Stimulated activated CD8-positive, alpha-beta memory T cell treated with anti-CD3 and anti-CD28 coated beads, Interleukin-15, amount 100 ng/mL, for 4 hours (primary cell): ENCODE measurements at places on chromosomes 16 and 17.

DNA sequence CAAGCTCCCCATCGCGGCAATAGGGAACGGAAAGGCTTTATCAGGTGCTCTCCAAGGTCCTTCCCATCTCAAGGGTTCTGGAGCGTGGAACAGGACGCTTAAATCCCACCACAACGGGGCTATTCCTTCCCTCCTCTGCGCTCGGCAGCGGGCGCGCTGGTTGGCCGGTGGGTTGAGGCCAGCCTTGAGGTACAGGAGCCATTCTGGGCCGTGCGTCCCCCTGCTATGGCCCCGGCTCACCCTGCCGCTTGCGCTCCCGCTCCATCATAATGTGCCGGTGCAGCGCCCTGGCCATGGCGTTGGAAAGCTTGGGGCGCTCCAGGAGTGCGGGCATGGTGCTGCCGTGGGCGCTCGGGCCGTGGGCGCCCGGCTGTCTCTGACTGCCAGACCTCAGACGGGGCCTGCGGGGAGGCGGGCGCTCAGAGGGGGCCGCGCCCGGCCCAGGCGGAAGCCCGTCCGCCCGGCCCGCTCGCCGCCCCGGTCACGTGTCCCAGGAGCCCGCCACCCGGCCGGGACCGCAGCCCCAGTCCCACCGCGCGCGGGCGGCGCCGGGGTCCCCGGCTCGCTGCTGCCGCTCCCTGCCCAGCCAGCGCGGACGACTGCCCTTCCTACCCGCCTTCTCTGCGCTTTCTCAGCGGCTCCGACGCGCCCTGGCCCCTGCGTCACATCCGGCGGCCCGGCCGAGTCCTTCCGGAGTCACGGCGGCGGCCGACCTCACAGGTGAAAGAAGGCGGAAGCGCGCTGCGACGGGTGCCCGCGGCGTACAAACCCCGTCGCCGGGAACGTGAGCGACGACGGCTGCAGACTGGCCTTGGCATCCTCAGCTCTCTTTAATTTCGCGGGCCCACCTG is at the start of gene GPS2:
GPS2 (minus strand) TSS at position 642 of the 851 bp plus-strand sequence; CDS start at position 334, 308 bp downstream.
- DNase-seq, result peak; percentile 83

DNA sequence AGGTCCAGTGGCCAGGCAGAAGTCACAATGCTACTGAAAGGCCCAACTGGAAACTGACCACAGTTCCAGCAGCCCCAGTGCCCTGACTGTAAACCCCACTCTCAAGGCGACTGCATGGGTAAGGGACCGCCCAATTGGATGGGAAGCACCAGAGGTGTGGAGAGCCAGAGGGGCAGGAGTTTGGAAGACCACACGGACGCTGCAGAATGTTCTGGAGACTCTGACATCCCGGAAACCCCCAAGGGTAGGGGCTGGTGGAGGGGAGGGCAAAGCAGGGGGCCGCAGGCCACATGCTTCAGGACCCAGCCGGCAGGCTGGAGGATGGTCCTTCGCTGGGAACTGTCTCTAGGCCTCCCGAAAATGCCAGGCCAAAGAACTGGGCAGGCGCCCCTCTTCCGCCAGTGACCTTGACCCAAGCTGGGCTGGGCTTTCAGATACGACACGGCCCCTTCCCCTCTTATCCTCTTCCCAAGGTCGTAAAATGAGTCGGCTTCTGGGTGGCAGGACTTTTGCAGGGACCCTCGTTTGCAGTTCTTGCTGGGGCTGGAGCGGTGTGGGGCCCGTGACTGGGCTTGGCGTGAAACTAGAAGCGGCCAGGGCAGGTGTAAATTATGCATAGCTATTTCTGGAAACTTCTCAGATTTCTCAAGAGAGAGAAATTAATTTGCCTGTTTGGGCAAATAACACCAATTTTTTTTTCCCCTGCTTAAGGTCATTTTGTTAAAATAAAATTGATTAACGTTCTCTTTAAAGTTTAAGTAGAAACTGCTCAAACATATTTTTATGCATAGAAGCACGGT is 110.2 kb downstream of the C16orf78 start:
- no peak for DNase-seq

DNA sequence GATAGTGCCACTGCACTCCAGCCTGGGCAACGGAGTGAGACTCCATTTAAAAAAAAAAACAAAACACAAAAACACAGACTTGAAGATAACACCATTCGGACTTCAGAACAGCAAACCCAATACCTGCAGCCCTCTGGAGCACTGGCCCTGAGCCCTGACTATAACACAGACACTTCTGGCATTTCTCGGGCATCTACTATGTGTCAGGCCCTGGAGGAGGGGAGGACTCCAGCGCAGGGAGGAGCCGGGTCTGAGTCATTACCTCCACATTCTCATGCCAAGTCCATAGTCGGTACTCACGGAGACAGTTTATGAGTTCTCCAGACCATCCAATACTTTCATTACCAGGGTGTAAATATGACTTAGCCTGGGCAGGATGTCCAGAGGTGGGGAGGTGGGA is 48.8 kb downstream of the PITPNM3 start:
- no peak for DNase-seq

DNA sequence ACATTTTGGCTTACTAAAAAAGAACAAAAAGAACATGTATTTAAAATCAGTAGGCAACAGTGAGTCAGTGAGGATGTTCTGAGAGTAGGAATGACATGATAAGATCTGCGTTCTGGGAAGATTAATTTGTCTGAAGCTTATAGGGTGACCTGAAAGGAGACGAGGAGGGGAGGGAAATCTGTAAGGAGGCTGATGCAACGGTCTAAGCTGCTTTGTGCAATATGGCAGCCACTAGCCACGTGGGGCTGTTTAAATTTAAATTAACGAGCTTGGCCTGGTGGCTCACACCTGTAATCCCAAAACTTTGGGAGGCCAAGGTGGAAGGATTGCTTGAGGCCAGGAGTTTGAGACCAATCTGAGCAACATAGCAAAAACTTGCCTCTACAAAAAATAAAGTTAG is 181.6 kb upstream of the CACNG3 start:
- no peak for DNase-seq

- DNase-seq, result no peak
Observed at GRCh38 chr16:31268891-31269290, 9.1 kb downstream of the ITGAM start.
